ENCODE measurements at places on chromosomes 3 and 15.

DNA sequence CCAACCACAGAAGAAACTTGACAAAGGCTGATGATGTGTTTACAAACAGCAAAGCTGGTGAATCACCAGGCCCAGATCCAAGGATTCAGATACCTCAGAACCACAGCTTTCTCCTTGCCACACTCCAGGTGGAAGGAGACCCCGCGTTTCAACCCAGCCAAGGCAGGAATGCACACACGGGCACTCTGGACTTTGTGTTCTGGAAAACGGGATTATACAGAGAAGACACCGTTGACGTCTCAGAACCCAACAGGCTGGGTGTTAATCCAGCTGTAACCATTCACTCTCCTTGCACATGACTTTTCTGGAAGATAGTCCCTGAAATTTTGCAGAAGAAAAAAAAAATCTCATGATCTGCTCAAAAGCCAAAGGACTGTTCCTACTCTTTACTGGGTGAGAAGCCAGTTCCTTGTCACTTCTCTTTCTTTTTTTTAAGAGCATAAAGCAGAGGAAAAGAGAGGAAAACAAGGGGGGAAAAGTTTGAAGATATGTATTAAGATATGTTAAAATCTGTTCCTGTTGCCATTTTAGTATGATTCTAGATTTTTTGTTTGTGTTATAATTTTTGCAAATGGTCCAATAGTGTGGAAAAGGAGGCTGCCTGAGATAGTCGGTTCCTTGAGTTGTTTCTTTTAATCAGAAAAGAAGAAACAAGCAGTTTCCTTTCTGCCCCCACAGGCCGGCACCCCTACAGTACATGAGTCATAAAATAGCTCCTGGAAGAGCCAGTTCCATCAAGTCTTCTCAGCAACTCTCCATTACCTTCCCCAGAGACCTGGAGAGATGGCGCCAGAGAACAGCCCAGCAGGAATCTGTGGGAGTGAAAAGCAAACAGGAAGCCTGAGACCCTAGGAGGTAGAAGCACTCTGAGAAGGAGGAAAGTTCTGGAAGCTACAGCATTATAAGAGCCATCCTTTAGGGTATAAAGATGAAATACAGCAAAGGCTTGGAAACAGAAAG is 73.1 kb downstream of the RORA start:
- no peak for DNase-seq

GRCh38 chr3:72768936-72769335 is 79.3 kb downstream of the SHQ1 start:
- no peak for DNase-seq

GRCh38 chr15:50315814-50316630 is 39.0 kb downstream of the GABPB1 start:
- no peak for DNase-seq

DNA sequence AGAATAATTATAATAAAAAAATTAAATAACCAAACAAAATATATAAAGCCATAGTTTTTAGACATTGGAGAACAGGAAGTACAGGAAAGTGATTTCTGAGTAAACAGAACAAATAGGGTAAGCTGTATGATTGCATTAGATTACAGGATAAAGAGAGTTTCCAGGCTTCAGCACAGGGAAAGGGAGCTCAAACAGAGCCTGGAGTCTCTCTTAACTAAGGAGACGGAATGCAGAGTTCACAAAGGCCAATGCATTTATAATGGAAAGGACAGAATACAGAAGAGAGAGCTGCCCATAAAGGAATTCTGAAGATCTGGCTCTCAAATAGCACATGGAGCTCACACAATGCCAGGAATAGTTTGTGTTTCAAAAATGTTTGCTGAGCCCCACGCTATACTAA is 42.0 kb upstream of the OTOL1 start:
- DNase-seq, result no peak

DNA sequence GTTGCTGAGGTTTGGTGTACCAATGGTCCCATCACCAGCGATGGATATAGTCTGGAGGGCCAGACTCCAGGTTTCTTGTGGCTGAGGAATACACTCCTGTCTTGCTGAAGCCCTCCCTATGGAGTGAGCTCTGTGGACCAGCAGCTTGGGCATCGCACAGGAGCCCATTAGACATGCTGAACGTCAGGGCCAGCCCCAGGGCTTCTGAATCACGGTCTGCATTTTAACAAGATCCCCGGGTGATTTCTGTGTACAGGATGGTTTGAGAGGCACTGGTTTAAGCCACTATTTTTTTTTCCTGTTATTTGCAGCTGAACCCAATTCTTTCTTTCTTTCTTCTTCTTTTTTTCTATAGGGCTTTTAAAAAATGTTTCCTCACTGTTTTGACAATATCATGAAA is 69.5 kb upstream of the XCR1 start:
- no peak for DNase-seq

DNA sequence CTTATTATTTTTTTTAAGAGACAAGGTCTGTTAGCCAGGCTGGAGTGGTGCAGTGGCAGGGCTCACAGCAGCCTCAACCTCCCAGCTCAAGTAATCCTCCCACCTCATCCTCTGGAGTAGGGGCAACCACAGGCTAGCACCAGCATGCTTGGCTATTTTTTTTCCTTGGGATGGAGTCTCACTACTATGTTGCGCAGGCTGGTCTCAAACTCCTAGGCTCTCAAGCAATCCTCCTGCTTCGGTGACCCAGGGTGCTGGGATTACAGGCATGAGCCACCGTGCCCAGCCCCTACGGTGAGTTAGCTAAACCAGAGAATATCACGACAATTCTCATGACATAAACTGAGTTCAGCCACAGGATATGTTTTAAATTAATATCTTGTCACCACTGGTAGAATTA is 2.0 kb downstream of the DCUN1D1 start:
- no peak for DNase-seq

DNA sequence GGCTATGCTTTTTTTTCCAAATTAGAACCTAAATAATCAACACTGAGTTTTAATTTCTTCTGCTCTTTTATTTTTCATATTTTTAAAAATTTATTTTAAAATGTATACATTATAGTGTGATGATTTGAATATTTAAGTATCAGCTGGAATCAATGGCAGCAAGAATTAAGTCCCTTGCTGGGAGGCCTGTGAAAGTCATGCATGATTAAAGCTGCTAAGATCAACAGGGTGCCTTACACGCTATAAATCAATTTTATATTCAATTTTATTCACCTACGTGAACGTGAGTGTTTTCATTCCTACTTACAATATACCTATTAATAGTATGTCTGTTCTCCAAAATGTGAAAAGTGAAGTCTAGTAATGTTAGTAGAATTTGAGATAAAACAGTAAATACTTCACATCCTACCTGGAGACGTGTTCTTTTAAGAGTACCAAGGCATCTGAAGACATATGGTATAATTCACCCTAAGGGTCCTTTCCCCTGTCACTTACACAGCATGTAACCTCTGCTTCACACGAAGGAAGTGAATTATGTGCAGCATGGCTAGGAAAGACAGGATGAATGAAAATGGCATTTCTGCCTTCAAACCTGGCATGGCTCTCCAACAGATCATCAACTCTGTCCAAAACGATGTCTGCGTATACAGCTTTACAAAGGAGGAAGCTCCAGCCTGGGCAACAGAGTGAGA is 640.4 kb upstream of the ROBO1 start:
- no peak for DNase-seq

GRCh38 chr15:66154581-66154980 is 99.0 kb downstream of the MEGF11 start:
- no peak for DNase-seq

DNA sequence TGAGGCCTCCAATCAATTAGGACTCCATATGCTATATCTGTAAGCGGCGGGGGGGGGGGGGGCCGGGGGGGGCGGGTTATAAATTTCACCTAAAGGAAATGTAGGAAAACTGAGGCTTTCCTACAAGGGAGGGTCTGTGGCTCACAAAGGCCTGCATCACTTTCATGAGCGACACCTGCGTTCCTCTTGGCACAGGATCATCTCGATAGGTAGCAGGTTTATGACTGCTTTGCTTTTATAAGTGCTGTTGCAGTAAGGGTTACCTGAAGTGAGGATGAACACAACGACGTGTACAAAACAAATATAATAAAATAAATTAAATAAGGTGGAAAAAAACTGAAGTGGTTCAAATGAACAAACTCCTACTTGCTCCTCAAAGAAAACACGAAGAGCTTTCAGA is 194.3 kb downstream of the FOXP1 start:
- no peak for DNase-seq

DNA sequence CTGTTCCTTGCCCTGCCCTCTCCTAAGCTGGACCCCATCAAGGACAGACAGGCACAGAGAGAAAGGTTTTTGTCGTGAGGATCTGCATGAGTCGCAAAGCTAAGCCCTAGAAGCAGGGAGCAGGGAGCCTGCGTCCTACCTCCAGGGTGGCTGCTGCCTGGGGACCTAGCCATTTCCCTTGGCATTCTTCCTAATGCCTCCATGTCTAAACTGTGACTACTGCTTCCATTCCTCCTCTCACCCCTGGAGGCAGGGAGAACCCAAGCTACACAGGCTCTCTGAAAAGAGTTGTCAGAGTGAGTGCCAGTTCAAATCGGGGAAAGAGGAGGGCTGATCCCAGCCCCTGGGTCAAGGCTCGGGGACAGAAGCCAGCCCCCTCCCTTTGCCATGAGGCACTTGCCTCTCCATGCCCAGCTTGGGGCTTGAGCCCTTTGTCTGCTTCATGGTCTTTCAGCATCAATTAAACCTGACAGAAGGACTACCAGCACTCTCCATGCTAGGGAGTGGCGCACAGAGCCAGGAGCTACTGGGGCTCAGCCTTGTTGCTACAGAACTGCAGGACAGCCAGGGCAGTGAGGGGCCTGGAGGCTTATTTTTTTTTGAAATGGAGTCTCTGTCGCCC is 2.4 kb downstream of the GCHFR start:
- DNase-seq, result no peak

DNA sequence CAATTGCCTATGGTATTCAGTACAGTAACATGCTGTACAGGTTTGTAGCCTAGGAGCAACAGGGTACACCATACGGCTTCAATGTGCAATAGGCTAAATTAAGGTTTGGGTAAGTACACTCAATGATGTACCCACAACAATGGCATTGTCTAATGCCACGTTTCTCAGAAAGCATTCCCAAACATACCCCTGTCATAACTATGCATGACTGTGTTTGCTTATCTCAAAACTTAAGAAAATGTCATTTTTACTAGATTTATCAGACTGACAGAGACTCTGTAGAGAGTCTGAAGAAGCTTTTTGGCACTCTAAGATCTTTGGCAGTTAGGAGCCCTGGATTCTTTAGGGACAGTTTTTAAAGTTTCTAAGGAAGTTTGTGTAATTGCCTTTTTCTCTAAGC is 59.9 kb downstream of the MECOM start:
- DNase-seq, result no peak

- no peak for DNase-seq
Observed at GRCh38 chr15:57580428-57580827, 11.3 kb upstream of the MYZAP start.

DNA sequence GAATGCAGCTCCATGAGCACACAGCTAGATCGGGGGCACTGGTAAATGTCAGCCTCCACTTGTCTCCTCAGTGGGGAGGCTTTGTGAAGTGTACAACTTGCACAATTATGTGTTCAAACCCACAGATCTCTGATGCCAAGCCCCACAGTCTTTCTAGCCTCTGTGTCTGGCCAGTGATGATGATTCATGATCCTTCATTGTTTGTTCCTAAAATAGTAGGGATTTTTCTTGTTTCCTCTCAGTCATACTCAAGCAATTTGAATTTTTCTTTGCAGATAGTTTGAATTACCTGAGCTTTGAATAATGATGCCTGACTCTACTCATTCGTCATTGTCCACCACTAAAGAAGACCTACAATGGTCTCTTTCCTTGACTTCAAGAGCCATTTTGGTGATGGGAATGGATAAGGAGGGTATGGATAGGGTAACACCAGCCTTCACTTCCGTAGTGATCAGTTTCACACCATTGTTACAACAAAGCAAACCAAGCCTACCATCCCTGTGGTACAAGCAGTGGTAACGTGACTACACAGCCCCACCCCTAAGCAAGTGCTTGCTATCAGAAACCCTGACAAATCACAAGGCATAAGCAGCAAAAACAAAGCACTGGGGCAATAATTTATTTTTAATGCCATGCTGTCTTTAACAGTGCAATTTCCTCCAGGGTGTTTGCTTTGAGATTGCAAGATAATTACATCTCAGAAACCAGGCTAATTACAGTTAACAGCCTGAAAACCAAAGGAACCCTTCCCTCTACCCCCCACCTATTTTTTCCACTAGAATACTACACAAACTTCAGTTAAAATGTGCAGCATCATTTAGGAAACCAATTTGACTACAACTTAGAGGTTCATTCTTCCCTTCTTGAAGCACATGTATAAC is 114.1 kb upstream of the PPP2R3A start:
- DNase-seq, result no peak

GRCh38 chr3:171984883-171985282 is 54.5 kb upstream of the FNDC3B start:
- no peak for DNase-seq

DNA sequence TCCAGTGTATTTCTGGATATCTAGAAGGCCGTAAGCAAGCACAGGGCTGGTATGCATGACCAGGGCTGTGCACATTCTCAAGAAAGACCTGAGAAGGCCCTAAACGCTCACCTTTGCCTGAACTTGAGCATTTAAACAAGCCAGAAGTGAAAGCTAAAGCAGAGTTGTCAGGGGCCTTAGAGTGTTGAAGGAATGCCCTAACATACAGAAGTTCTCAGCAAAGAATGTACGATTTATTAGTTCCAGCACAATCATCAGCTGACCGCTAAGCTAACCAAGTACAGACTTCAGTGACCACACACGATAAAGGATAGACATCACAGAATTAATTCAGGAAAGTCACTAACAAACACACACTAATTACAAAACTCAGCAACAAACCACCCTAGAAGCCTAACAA is 8.7 kb downstream of the HLTF start:
- no peak for DNase-seq

DNA sequence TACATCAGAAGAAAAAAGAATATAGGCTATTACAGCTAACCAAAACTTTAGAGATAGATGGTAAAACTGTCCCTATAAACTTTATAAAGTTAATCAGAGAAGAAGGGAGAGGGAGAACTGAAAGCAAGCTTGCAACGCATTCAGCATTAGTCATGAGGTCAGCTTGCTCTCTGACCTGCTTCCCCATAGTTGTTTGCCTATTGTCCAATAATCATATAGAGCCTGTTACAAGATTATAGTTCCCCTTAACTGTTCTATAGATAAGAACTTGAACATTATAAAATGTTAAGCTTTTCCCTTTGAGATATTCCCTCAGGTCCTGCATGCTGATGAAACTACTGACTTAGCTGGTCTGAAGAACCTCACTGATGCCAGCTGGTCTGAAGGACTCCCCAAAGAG is 74.5 kb downstream of the CPNE4 start:
- no peak for DNase-seq

GRCh38 chr3:137610723-137611122 is 153.4 kb upstream of the SOX14 start:
- no peak for DNase-seq

DNA sequence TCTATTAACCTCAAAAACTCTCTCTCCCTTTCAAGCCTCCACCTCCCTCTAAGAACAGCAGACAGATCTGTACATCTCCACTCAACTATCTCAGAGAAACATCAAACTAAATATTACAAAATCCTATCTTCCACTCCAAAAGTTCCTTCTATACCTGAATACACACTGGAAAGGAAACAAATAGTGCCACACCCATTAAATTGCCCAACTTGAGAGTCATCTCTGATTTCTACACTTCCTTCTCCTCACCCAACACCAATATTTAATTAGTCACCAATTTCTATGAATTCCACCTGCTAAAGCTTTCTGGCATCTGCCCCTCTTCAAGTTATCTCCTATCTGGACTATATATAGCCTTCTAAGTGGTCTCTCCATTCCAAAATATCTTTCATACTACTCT is 65.8 kb downstream of the PEAK1 start:
- DNase-seq, result no peak
